Germinal center (tissue), 1 donor: ENCODE measurements at places on chromosomes 6 and 20.

DNA sequence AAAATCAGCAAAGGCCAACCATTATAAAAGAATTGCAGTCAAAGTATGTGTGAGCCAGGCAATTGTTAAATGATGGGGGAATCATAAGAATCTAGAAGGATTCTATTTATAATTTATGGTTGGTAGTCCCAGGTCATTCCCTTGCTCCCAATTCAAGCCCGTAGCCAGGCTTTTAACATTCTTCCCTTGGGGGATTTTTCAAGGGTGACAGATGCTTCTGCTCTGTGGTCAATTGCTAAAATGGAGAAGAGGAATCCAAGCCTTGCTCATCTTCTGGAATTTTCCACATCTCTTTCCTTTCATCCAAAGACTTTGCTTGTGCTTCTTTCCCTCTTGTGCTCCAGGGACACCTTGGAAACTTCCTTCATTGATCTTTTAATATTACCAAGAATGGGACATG, 18.0 kb upstream of the BCAS1 start:
- DNase-seq, result no peak

DNA sequence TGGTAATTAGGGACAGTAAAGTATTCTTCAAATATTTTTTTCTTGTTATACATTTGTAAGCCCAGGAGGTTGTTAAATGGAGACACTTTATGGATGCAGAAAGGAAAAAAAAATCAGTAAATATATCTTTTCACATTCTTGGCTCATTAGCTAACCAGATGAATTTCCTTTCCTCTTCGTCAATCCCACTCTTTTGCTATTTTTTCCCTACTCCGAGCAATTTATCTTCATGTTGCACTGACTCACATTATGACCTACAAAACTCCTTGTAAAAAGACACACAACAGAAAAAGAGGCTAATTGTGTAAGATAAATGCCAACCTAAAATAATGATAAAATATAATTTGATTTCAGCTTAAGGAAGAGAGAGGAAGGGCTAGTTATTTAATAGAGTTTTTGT, 472.9 kb upstream of the ZNF337 start:
- DNase-seq, result no peak

DNA sequence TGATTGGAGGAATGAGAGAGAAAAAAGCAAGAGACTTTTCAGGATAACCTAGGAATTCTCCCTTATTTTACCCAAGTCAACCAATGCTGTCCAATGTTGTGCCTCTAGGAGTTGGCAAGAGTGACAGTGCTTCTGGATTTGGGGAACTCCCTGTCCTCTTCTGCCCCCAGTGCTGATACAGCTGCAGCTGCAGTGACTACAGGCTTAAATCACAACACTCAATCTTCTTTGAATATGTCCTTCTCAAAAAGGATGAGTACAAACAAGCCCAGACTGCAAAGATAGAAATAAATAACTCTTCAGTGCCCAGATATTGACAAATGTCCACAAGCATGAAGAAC, 141.0 kb upstream of the COL21A1 start:
- DNase-seq, result no peak

GRCh38 chr20:49571553-49571835, 3.6 kb upstream of the PTGIS start:
- DNase-seq, result no peak

- DNase-seq, result no peak
Measured at GRCh38 chr6:20757761-20758160, 223.5 kb downstream of the CDKAL1 start.

DNA sequence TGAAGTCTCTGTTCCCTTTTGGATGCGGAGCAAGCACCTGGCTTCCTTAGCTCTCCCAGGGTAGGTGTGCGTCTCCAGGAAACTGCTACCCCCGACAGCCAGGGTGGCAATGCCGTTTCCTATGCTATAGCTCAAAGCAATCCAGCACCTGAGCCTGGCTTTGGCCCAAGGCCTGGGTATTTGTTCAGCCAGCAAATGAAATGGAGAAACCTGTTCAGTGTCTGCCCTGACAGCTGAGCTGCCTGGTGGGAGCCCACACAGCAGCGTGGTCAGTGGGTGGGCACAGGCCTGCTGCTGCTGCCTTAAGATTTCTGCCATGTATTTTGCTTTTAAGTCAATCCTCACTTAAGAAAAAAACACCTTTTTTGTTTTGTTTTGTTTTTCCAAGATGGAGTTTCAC, 13.7 kb downstream of the SPATA2 start:
- no peak for DNase-seq

GRCh38 chr6:161105408-161105807, 113.8 kb downstream of the MAP3K4 start:
- no peak for DNase-seq

GRCh38 chr6:129446272-129447197, 263.4 kb downstream of the ARHGAP18 start:
- DNase-seq, result no peak

GRCh38 chr6:125790358-125791150, at the start of gene NCOA7:
TSS of gene NCOA7 (plus strand) at chr6:125790960. CDS start at chr6:125815355, 24,395 bp downstream.
- peak; percentile 85 for DNase-seq

GRCh38 chr20:5216663-5217062, 89.9 kb downstream of the CDS2 start:
- no peak for DNase-seq

GRCh38 chr6:158467923-158468322, 92.0 kb upstream of the TMEM181 start:
- DNase-seq, result no peak

GRCh38 chr6:160173806-160174527, 52.4 kb downstream of the SLC22A1 start:
- DNase-seq, result no peak

DNA sequence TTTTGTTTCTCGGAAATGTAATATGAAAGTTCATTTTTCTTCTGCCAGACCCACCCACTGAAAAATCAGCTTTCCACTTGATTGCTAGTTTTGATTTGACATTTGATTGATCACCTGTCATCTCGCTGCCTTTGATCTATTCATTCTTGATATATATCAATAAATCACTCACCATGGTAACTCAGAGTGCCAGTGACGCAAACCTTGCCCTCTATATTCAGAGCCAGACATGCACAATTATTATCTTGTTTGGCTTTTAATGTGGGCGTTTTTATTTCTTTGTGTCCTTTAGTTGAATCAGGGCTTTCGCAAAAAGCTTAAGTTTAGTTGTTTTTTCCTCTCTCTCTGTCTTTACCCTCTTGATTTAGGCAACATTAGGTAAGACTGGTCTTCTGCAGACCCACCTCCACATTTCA, 2.0 kb downstream of the TSHZ2 start:
- no peak for DNase-seq

DNA sequence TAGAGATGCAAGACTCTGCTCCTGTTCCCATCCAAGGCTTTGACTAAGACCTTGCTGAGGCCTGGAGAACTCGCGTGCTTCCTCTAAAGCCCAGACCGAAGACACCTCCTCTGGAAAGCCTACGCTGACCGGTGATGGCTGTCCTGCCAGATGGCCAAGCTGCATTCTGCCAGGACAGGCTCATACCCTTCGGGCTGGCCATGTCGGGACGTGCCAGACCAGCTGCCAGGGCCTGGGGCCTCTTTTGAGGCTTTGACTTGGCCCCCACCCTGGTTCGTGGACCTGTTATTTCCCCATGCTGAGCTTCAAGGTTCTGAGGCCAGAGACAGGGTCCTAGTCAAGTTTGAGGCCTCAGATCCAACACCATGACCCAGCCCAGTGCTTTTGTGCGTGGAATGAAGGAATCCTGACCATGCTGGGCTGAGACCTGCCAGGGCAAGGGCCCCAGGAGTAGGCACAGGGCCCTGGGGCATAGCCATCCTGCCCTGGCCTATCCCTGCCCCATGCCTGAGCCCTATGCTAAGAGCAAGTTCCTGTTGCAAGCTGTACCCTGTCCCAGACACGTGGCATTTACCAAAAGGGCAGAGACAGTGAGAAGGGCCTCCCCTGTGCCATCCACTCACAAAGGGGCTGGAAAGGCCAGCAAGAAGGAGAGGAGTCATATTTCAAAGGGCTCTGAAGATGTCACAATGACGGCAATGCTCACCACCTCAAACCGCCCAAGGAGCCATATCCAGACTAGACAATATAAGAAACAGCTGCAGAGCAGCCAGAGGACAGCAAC, 42.8 kb downstream of the MRPL14 start:
- no peak for DNase-seq

GRCh38 chr20:32135983-32136515, 26.5 kb downstream of the TM9SF4 start:
- no peak for DNase-seq

GRCh38 chr6:75922226-75922625, 150.2 kb downstream of the IMPG1 start:
- no peak for DNase-seq
